ENCODE measurements at places on chromosomes 7 and 10. TPM values are rescaled to one million over a fixed set of nuclear protein-coding genes. Genes with fewer than 3 reads are reported as not detected.

DNA sequence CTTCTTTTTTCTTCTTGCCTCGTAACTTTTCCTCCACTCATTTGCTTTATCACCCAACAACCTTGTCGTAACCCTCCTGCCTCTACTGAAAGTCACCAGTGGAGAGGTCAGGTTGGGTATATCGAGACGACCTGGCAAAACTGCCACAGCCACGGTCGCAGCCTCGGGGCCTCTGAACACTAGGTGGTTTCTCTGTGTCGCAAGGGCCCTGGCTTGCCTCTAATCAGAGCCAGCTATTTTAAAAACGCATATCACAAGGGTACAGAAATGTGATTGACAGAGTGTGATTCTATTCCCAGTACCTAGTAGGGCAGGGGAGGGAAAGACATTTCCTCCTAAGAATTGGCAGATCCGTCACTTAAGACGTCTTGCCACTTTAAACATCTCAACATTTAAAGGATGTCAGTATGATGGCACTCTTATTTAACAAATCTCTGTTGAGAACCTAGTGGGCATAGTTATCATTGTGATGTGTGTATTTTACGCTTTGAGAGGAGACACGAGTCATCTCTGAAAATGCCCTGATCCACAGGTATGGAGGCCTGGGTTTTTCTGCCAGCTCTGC lies 197.5 kb downstream of the ARHGAP21 start:
- no peak for DNase-seq

DNA sequence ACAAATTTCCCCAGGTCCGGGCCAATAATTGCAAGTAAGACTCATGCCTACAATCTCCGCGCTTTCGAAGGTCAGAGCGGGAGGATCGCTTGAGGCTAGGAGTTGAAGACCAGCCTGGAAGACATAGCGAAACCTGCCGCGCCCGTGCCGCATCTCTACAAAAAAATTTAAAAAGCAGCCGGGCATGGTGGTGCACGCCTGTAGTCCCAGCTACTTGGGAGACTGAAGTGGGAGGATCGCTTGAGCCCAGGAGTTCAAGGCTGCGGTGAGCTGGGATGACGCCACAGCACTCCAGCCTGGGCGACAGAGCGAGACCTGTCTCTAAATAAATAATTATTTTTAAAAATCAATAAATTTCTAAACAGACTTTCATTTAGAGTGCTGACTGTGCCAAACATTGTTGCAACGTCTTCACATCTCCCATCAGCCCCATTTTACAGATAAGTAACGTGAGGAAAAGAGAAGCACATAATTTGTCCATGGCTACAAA lies 494 bp upstream of the CFAP43 start:
- no peak for DNase-seq

- DNase-seq: no peak
These were observed 768.3 kb downstream of the SORCS1 start for GRCh38 chr10:106396192-106396591.

DNA sequence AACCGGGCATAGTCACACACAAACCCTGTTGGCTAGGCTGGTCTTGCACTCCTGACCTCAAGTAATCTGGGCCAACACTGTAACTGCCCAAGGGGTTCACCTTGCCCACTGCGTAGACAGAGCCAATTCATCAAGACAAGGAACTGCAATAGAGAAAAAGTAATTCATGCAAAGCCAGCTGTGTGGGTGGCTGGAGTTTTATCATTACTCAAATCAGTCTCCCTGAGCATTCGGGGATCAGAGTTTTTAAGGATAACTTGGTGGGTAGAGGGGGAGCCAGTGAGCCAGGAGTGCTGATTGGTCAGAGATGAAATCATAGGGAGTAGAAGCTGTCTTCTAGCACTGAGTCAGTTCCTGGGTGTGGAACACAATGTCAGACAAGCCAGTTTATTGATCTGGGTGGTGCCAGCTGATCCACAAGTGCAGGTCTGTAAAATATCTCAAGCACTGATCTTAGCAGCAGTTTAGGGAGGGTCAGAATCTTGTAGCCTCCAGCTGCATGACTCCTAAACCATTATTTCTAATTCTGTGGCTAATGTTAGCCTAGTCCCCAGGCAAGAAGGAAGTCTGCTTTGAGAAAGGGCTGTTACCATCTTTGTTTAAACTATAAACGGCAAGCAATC lies 15.6 kb upstream of the FXYD4 start:
- DNase-seq: no peak

DNA sequence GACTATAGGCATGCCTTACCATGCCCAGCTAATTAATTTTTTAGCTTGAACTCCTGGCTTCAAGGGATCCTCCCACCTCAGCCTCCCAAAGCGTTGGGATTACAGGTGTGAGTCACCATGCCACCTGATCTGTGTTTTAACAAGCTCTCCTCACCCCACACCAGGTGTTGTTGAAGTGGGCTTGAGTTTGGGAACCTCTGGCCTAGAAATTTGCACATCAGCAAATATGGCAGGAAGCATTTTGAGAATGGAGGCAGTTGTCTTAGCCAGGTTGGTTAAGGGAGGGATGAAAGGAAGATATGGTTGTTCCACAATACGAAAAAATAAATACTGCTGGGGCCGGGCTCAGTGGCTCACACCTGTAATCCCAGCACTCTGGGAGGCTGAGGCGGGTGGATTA lies 433.1 kb downstream of the TYW1 start:
- DNase-seq: no peak

DNA sequence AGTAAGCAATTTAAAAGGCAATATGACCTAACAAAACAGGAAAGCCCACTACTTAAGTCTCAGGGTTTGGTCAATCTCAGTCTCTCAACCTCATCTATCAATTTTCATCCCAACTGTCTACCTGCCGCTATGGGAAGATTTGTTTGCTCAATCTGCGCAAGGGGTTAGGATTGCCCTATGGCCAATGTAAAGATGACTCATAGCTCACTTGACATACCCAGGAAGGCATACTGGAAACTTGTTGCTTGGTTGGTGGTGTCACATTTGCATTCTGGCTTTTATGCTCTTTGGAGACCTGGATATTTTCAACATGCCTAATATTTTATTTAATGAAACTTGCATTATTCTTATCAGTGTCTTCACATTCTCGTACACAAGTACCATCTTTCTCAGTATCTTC lies 78.1 kb upstream of the TMEM196 start:
- DNase-seq: no peak

DNA sequence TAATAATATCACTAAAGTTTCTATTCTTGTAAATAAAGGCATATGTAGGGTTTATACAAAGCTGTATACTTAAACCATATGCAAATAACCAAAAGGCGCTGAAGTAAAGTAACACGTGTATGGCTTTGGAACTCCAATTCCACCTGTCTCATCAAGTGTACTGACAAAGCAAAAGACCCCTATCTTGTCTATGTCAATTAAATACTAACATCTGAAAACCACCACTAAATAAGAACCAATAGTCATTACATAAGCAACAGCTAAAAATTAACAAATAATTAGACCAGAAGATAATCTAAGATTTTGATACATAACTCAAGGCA lies 93.9 kb downstream of the KMT2C start:
- no peak for DNase-seq

- no peak for DNase-seq
These were observed 216.5 kb upstream of the TEX47 start for GRCh38 chr7:89012016-89012415.

Gene ADO
- 38.7 TPM for total RNA-seq

Gene MSMB
- not detected for total RNA-seq

Gene CC2D2B
- 2.0 TPM for total RNA-seq

Gene ACTL6B
- 109 TPM for total RNA-seq

Gene HOXA2
- not detected for total RNA-seq
